ENCODE measurements at places on chromosomes 13 and 19.

DNA sequence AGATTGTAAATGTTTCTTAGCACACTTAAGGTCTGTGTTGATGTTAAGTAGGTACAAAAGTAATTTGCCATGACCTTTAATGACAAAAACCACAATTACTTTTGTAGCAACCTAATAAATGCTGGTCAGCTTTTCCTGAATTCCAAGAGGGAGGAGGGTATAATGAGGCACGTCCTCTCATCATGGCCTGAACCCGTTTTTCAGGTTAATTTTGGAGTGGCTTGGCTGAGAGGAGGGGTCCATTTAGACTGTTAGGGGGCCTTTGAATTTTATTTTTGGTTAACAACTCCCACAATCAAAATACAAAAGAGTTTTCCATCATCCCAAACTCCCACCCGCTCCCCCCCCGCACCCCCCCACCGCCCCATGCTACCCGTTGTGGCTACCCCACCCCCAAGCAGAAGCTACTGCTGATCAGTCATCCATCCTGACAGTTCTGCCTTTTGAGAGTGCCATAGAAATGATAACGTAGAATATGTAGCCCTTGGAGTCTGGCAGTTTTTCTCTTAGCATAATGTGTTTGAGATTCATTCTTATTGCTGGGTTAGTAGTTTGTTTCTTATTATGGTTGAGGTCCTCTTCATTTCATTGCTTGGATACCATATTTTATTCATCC lies 14.4 kb upstream of the PLEKHF1 start:
- DNase-seq: no peak

DNA sequence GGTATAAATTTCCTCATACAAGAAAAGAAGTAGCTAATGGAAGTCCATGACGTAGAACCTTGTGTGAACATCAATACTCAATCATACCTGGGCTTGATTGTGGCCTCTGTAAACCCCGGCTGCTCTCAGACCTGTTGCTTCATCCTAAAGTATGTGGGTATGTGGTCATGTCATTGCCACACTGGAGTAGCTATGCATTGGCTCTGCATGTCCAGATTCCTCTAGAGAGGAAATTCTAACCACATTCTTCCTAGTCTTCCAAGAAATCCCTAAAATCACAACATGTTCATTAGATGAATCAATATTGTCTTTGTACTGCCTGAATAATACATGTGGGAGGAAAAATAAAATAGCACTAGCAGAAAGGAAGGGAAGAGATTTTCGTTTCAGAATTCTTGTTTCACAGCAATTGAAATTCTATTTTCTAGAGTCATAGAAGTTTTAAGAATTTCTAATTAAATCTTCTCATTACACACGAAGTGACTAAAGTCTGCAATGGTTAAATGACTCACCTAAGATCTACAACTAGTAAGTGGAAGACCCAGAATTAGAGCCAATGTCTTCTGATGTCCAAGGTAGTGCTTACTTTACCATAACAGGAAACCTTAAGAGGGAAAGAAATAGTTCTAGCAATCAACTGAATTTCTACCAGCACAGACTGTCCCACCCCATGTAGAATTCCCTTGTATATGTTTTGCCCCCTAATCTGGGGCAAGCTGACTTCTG lies 28.0 kb downstream of the RXFP2 start:
- DNase-seq: no peak

GRCh38 chr19:47109541-47110375 lies 3.8 kb downstream of the ZC3H4 start:
- DNase-seq: no peak

DNA sequence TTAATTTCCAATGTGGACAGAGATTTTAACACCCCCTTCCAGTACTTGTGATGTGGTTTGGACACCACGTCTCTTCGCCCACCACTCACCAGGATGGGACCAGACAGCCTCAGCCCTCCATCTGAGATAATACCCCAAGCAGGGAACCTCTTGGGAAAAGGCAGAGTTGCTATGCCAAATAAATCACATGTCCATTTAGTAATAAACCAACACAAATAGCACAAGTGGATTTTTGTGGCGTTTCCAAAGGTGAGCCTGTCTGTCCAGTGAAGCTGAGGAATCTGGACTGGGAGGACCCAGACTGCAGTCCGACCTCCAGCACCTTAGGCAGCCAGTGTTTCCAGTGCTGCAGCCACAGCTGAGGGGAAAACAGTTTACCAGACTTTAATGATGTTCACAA lies 34.1 kb upstream of the GAS6 start:
- DNase-seq: no peak

- DNase-seq: no peak
These were observed 11.8 kb downstream of the SLC25A30 start for GRCh38 chr13:45406421-45406820.

- DNase-seq: no peak
These were observed 11.9 kb downstream of the GRAMD1A start for GRCh38 chr19:35011737-35012682.

GRCh38 chr13:75656425-75656989 lies 20.4 kb downstream of the LMO7 start:
- no peak for DNase-seq

- no peak for DNase-seq
These were observed 13.5 kb downstream of the SMG9 start for GRCh38 chr19:43741075-43741825.

GRCh38 chr19:6272913-6273600 lies 6.7 kb downstream of the MLLT1 start:
- no peak for DNase-seq

- DNase-seq: no peak
These were observed 42.7 kb downstream of the ARHGAP35 start for GRCh38 chr19:46903458-46903857.

GRCh38 chr13:52842441-52842840 lies 6.0 kb downstream of the PCDH8 start:
- no peak for DNase-seq

- no peak for DNase-seq
These were observed 61.5 kb upstream of the SLC15A1 start for GRCh38 chr13:98813993-98814392.

DNA sequence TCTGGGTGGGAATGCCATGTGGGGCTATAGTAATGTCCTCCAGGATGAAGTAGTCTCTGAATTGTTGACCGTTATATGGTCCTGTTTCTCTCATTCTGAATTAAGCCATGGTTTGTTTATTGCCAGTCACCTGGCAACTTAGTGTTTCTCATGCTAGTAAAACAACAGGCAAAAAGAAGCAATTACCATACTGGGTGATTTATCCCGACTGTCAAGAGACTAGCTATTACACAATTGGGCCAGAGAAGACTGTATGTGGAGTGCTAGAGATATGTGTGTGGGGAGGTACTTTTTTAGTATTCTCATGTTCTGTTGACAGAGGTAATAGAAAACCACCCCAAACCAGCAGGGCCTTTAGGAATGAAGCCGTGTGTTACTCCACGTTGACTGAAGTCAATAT lies 258.2 kb downstream of the TDRD3 start:
- DNase-seq: no peak

DNA sequence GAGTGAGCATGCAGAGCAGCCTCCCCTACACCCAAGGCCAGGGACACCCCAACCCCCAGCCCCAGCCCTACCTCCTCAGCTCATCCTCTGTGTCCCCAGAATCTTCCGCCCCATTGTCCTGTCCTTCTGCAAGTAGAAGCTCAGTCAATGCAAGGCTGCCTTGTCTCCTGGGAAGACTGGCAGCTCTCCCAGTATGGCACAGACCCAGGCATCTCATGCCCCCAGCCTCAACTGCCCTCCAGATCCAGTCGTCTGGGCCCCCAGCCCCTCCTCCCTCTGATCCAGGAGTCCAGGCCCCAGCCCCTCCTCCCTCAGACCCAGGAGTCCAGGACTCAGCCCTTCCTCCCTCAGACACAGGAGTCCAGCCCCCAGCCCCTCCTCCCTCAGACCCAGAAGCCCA lies 13.0 kb downstream of the ZNF575 start:
- DNase-seq: no peak

DNA sequence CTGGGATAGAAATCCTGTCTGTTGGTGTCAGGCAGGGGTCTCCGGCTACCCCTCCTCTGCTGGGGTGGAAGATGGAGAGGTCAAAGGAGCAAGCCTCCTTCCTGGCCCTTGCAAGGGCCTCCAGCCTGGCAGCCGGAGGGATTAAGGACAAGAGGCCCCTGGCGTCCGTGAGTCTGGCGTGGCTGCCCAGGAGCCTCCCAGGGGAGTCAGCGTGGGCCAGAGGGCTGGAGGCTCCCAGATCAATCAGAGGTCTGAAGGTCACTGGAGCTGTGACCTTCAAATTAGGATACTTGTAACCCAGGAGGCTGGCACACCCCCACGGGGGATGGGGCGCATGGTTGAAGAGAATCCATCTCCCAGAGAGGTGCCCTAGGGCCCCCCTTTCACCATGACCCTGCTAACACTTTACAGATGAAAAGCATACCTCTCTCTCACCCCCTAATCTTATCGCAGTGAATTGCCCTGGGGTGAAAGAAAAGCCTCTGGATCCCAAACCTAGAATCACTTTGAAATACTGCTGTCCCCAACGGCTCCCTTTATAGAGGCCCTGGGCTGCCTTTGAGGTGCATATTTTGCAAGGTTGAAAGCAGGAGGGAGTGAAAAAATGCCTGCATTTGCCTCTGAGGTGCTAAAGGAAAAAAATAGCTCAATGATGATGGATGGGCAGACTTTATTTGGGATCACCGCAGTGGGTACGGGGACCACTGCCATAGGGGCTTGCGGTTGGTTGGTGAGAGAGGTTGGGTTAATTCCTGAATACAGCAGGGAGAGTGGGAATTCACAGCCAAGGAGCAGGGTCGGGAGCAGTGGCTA lies 44.9 kb upstream of the PEG3 start:
- no peak for DNase-seq

DNA sequence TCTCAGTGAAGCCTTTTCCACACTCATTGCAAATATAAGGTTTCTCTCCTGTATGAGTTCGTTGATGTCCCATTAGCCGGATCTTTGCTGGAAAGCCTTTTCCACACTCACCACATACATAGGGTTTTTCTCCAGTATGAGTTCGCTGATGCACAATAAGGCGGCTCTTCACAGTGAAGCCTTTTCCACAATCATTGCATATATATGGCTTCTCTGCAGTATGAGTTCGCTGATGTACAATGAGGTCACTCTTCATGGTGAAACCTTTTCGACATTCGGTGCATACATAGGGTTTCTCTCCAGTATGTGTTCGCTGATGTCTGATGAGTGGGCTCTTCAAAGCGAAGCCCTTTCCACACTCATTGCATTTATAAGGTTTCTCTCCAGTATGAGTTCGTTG lies 6.8 kb upstream of the ZNF350 start:
- no peak for DNase-seq

DNA sequence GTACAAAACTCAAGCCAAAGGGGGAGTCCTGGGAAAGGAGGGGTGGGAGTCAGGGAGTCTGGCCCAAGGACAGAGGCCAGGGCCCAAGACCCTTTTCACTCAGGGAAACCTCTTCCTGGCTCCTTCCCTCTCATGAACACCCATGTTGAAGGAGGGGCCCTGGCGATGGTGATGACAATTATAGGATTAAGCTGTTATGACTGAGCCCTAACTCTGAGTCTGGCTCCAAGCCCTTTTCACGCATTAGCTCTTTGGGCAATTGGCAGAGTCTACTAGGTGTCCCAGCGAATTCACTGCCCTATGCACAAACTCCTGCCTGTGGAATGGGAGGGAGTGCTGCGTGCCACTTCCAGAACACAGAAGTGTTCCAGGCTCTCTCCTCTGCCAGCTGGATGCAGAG lies 20.7 kb downstream of the ZNF575 start:
- no peak for DNase-seq

- no peak for DNase-seq
These were observed 7.2 kb upstream of the FCHO1 start for GRCh38 chr19:17743874-17744580.

GRCh38 chr13:74039667-74040066 lies 94.5 kb downstream of the KLF12 start:
- DNase-seq: no peak

- DNase-seq: peak; percentile 88
These were observed 6.6 kb upstream of the NPAS1 start for GRCh38 chr19:47013041-47013517.

- DNase-seq: no peak
These were observed 905.7 kb upstream of the SLITRK5 start for GRCh38 chr13:86765462-86765861.

DNA sequence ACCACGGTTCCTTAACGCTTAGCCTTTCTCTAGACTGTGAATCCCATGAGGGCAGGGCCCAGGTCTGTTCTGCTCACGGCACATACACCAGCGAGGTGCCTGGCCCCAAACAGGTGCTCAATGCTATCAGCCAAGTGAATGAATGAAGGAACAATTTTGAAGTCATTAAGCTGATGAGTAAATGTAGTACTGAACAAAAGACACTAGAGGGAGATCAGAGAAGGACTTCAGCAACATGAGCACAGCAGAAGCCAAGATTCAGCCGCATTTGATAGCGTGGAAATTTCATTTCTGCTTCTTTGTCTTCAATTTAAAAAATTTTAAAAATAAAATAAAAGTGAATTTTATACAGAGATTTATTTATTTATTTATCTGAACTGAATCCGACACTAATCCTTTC lies 20.1 kb upstream of the MYO16 start:
- DNase-seq: no peak

- DNase-seq: no peak
These were observed 160.6 kb upstream of the SPRY2 start for GRCh38 chr13:80501556-80501955.

GRCh38 chr19:15283141-15283883 lies 49.0 kb downstream of the BRD4 start:
- DNase-seq: no peak
